ENCODE measurements at places on chromosomes 5 and 9. TPM values are rescaled to one million over a fixed set of nuclear protein-coding genes. Genes with fewer than 3 reads are reported as not detected.

The PDE6A gene
- not detected for total RNA-seq

The FBLL1 gene
- total RNA-seq = not detected

- H3K27ac ChIP-seq = no peak overlapping the region
- H3K4me1 ChIP-seq = no peaks in the 10 kb centered on the region
- DNase-seq = no peak
Measured at GRCh38 chr9:108550106-108550505, 305.7 kb downstream of the ACTL7B start.

DNA sequence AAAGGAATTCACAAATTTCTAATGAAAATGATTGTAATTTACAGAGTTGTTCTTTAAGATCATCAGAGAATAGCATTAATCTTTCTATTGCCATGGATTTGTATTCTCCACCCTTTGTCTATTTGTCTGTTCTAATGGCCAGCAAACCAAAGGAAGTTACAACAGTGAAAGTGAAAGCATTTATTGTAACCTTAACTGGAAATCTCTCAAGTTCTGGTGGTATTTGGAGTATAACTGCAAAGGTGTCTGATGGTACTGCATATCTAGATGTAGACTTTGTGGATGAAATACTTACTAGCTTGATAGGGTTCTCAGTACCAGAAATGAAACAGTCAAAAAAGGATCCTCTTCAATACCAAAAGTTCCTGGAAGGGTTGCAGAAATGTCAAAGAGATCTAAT, 21.7 kb downstream of the RMI1 start:
- H3K27me3 ChIP-seq = no peaks in the 10 kb centered on the region
- peaks cover 32% of the 10 kb centered on the region for H3K36me3 ChIP-seq
- no peak overlapping the region for H3K27ac ChIP-seq
- no peak overlapping the region for H3K4me3 ChIP-seq
- DNase-seq = no peak

DNA sequence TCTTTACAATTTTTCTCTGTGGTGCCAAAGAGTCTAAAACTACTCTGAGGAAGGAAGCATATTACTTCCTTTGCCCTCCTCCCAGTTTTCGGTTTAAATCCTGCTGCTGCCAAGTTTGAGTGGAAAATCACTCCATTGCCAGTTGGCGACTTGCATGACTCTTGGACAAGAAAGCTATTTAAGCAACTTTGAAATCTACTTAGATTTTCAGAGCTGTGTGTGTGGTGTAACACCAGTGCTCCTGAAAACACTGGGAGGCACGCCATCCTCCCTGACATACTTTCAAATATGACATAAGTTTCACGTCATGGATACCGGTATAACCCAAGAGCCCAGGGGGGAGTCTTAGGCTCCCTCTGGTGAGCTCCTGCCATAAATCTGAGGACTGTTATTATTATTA, 83.5 kb upstream of the RIOK2 start:
- H3K36me3 ChIP-seq = no peaks in the 10 kb centered on the region
- H3K27ac ChIP-seq = no peak overlapping the region
- no peak for DNase-seq
- H3K27me3 ChIP-seq = no peaks in the 10 kb centered on the region

DNA sequence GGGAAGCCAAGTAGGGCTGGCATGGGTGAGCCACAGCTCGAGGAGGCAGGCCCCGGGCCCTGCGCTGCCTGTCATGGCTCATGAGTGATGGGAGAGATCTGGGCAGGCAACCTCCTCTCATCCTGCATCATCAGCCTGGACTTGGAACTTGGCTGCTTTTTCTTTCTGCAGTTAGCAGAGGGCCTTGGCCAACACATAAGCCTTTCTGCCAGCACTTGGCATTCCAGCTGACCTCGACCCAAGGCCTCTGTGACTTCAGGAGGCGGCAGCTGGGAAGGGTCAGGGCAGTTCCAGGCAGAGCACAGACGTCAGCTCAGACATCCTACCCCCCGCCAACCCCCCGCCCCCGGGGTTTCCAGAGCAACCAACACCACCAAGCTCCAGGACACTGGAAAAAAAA, 7.6 kb downstream of the S1PR3 start:
- no peak for DNase-seq
- H3K27me3 ChIP-seq = peaks cover 7% of the 10 kb centered on the region
- no peak overlapping the region for H3K4me3 ChIP-seq
